ENCODE measurements at places on chromosomes 7 and 10.

DNA sequence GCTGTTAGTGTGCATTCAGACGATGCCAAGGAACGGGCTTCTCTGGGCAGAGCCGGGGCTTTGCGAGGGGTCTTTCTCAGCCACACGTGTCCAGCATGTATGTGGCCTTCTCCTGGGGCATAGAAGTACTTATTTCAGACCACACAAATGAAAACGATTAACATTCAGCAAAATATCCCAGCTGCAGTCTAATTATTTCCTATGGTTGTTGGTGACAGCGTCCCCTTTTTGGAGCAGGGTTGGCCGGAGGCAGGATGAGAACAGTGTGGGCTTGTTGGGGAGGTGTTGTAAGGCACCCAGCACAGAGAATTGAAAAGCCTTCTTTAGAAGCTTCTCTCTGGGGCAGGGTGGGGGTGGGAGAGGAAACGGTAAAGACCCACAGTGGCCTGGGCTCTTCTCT is 54.2 kb downstream of the PTPRE start:
- DNase-seq = no peak

- no peak for DNase-seq
Measured at GRCh38 chr7:98211676-98212531, 665 bp downstream of the BHLHA15 start.

DNA sequence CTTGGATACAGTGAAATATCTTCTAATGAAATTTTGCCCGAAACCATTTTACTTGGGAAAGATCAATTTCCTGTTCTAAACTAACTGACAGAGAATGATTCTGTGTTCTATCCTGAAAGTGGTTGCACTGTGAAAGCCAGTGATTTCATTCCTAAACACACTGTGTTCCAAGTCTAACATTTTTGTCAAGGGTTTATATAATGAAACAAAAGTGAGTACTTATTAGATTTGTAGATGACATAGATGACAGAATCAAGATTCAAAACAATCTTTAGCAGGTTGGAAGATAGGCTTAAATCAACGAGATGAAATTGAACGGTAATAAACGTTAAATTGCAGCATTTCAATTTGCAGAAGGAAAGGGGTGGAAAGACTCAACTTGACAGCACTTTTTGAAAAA is 13.3 kb downstream of the KAT6B start:
- DNase-seq = no peak

- DNase-seq = no peak
Measured at GRCh38 chr7:130960208-130960988, 226.4 kb upstream of the KLF14 start.

- no peak for DNase-seq
Measured at GRCh38 chr7:93890041-93890463, 501 bp downstream of the TFPI2 start.

DNA sequence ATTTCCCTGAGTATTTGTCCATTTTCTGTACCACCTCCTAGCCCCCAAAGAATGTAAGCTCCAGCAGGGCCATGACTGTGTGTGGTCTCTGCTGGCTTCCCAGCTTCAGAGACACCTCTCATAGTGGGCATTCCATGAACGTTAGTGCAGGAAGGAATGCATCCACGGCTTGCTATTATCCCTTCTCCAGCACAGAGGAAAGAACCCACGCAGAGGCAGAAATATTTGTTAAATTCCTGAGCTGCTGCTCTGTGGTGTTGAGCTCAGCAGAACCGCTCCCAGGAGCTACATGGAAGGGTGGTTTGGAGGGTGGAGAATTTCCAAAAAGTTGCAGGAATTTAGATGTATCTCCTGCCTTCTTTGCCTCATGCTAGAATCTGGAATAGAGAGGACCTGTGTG is 275.2 kb downstream of the POU6F2 start:
- DNase-seq = no peak

GRCh38 chr10:285216-285615 is 150.0 kb downstream of the ZMYND11 start:
- DNase-seq = no peak

GRCh38 chr10:62761115-62761514 is 43.4 kb upstream of the ADO start:
- DNase-seq = no peak

- no peak for DNase-seq
Measured at GRCh38 chr10:31148951-31149350, 117.3 kb upstream of the ZNF438 start.

GRCh38 chr10:121179006-121179405 is 327.8 kb downstream of the WDR11 start:
- DNase-seq = no peak

GRCh38 chr7:138244606-138245005 is 168.3 kb downstream of the AKR1D1 start:
- no peak for DNase-seq

GRCh38 chr10:36437367-36437766 is 688.0 kb upstream of the ANKRD30A start:
- no peak for DNase-seq

GRCh38 chr7:1987084-1987535 is 245.6 kb downstream of the MAD1L1 start:
- DNase-seq = no peak

DNA sequence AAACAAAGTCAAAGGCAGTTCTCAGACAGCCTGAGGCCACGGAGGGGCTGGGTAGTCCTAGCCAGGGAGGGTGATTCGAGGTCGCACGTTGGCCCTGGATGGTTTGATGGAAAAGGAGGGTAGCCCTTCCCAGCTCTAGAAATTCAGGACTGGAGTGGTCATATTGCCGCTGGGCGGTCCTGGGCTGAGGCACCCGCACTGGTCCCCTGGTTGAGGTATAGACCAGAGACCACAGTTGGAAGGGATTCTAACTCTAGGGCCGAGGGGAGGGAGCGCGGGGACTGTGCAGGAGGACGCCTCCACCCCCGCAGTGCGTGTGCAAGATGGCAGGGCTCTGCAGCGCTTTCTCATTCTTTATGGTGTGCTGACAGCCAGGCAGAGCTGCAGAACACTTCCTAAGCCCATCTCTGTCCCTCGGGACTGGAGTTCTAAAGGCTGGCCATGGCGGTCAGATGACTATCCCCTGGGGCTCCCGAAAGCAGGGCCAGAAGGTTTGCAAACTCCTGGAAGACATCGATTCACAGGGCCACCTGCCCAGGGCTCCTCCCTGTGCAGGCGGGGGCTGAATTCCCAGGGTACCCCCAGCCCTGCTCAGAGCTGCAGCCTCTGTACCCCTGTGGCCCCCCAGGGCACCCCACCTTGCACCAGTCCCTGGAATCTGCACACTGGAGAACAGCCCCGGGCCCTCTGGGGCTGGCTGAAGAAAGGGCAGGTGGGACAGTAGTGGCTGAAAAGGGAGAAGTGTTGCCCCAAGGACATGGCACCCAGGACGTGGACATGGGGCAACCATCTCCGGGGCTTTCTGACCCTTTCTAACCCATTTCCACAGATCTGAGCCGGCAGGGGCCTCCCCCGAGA is 51.0 kb upstream of the ELN start:
- no peak for DNase-seq

- DNase-seq = no peak
Measured at GRCh38 chr7:50852901-50853300, 70.2 kb upstream of the GRB10 start.

DNA sequence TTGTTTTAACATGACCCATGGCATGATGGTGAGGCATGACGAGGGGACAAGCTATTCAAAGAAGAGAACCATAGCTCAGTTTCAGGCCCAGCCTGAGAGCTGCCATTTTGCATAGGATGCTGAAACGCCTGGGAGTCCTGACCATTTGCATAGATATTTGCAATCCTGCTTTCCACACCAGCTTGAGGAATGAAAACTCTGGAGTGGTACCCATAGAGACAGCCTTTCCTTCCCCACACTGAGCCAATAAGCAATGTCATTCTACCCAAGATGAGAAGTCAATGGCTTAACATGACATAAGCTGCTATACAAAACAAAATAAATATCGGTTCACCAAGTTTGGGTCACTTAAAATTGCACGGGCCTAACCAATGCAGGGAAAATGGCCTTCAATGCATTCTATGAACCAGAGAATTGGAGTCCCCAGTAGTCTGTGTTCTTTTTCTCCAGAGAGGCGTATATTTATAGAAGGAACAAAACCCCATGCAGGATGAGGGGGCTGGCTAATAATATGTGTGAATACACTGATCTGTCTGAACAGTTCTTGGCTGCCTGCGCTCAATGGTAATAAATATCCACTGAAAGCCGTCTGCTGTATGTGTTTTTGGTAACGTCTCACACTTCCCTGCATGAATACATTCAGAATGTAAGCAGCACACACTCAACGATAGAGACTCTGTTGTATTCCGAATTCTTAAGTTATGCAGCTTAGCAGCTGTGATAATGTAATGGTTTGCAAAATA is 329.3 kb downstream of the FRMD4A start:
- DNase-seq = no peak

DNA sequence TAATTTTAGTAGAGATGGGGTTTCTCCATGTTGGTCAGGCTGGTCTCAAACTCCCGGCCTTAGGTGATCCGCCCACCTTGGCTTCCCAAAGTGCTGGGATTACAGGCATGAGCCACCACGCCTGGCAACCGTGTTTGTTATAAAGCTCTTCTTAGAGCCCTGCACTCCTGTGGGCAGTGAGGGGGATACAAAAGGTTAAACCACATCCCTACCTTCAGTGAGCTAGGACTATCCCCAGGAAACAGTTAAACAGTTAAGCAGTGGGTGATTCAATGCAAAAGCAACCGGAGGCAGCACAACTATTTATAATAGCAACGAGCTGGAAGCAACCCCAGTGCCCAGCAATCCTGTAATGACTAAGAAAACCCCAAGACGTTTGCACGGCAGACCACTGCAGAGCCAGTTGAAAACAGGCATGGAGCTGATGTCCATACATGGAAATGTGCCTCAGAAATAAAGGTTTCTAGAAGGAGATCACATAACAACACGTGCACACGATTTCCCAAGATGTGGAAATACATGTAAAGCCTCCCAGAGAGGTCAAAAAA is 107.2 kb upstream of the LYZL2 start:
- DNase-seq = peak; percentile 58

DNA sequence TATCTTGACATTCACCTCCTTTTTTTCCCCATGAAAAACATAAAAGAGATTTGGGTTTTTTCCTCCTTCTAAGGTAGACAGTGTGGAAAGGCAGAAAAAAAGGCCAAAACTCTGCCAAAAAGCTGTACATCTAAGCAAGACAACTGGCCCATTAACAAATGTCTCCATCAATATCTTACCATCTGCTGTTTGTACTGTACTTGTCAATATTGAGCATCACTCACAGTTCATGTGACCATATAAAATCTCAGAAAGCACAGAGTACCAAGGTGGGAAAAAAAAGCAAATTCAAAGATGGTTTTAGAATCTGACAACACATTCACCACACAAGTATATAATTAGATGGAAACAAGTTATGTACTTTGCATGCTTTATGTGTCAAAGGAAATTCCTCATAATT is 52.6 kb downstream of the CACNA2D1 start:
- no peak for DNase-seq

- DNase-seq = peak; percentile 17
Measured at GRCh38 chr10:58266826-58267712, 625 bp downstream of the IPMK start.

DNA sequence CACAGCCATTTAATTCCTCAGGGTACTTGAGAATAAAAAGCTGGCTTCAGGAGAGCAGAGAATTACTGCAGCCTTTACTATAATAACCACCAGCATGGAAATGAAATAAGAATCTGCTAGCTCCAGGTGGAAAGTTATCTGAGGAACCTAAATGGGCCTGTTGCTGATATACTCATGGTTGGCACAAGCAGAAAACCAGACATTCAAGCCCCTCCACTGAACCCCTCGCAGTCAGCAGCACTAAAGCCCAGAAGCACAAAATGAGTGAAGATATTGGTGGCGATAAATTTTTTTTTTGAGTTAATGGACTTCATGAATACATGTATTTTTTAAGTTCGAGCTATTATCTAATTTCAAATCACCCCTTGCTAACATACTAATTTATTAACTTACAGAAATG is 303.9 kb upstream of the NRP1 start:
- no peak for DNase-seq

DNA sequence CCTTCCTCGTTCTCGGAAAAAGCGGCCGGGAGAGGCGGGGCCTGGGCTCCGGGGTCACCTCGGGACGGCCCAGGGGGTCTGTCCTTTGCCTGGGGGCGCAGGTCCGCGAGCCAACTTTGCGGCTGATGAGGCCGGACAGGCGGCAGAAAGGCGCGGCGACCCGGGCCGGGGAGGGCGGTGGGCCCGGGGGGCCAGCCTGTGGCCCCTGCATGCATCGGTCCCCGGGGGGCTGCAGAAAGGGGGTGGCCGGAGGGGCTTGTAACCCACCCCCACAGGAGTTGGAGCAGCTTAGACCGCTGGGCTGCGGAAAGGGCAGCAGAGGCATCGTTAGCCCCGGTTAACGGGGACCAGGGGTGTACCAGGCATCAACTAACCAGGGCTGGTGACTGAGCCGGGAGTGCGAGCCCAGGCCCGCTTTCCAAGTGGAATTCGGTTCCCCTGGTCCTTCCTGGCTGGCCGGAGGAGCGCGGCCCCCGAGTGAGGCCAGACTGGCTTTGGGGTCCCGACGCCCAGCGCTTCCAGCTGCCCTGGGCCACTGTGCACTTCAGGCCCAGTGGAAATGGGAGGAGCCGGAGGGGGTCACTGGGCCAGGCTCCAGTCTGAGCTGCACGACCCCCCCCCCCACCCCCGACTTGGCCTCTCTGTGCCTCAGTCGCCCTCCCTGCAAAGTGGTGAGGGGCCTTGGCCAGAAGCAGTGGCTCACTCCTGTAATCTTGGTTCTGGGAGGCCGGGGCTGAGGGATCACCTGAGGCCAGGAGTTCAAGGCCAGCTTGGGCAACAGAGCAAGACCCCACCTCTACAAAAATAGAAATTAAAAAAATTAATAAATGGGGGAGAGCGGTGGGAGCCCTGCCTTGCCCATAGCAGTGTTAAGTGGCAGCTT is 919 bp downstream of the SLC29A4 start:
- no peak for DNase-seq

GRCh38 chr10:30178356-30178964 is 119.1 kb upstream of the JCAD start:
- no peak for DNase-seq

DNA sequence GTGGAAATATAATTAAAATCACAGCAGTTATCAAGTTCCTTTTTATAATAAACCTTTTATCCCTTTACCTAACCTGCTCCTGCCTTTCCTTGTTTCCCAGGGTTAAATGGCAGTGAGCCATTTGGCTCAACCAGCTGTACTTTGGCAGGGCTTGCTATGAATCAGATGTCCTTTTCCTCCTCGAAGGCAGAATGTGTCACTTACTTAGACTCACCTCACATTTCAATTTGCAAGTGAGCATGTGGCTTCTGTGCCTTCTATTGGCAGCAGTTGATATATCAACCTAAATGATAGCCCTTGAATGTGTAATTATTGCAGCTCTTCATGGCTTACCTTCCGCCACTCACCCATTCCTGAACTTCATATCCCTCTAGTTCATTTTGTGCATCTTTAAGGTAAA is 301.7 kb downstream of the CSTF2T start:
- peak; percentile 91 for DNase-seq
